Stimulated activated CD8-positive, alpha-beta memory T cell treated with anti-CD3 and anti-CD28 coated beads, Interleukin-15, amount 100 ng/mL, for 4 hours (primary cell): ENCODE measurements at places on chromosomes 4 and X.

GRCh38 chr4:41072021-41072777, 142.1 kb downstream of the APBB2 start:
- DNase-seq: no peak

DNA sequence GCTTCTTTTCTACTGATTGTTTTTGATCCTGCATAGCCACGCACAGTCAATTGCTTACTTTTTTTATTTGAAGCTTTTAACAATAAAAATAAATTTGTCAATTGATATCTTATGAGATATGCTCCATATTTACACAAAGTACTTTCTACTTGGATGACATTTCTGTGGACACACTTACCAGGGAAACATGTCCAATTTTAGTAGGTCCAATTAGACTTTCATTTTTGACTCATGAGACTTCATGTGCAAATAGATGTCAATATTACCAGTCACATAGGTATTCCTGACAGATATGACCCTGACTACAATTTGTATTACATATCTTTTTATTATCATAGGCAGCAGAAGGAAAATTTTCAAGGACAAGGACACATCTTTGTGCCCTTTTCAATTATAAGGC, 219.9 kb upstream of the ANKRD50 start:
- no peak for DNase-seq

DNA sequence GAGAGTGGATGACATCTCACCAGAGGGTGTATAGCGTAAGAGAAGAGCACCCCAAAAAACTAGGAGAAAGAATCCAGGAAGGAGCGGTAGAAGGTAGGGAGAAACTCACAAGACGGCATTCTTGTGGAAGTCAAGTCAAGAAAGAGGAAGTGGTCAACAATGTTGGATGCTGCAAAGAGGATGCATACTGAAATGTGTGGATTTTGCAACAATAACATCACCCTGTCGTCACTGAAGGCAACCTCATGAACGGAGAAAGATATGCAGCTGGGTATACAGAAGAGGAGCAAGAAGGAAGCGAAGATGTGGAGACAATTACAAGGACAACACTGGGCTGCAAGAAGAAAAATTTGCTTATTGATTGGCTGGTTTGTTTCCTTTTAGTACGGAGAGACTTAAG, 11.4 kb upstream of the TAPT1 start:
- DNase-seq: no peak

DNA sequence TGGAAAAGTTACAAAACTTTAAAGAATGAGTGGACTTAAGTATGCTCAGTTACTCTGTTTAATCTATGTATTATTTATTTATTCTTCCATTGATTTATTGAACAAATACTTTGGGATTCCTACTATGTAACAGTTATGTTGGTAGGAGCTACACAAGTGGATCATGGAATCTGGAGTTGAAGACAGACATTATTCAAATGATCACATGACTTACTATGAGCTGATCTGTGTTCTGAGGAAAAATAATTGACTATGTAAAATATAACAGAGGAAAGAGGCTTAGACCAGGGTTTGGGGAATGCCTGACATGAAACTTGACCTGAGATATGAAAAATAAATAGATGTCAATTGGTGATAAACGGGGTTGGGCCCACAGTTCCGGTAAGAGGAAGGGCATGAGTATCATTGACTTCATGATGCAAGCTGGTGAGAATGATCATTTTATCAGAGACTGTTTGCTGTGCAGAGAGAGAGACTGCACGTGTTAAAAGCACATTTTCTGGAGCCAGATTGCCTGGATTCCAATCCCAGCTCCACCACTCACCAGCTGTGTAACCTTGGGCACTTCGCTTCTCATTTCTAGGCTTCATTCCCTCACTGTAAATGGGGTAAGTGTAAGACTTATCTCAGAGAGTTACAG, 179.0 kb downstream of the SPCS3 start:
- no peak for DNase-seq

- DNase-seq: no peak
These were observed 48.5 kb upstream of the HDAC8 start for GRCh38 chrX:72621163-72621562.

- no peak for DNase-seq
These were observed 44.7 kb downstream of the USO1 start for GRCh38 chr4:75769036-75769435.

DNA sequence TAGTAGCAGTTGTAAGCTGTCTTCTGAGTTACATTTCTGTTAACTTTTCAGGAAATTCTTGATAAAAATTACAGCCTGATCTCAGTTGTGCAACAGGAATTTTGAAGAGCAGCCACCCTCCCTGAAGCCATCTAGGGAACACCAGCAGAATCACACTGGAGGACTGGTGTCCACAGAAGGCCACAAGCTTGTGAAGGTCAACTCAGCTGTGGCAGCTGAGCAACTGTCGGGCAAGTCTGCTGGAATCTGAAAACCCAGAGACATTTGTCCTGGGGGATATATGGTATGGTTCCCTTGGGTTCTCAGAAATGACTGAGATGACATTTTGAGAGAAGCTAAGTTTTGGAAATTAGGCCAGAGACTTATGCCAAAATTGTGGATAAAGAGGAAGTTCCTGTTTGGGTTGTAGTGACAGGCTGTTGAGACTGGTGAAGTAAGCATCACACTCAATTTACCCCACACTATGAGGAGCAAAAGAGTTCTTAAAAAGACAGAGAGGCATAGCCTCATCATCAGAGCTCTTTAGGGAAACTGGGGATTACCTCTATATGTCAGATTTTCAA, 78.1 kb upstream of the TNIP3 start:
- DNase-seq: no peak

DNA sequence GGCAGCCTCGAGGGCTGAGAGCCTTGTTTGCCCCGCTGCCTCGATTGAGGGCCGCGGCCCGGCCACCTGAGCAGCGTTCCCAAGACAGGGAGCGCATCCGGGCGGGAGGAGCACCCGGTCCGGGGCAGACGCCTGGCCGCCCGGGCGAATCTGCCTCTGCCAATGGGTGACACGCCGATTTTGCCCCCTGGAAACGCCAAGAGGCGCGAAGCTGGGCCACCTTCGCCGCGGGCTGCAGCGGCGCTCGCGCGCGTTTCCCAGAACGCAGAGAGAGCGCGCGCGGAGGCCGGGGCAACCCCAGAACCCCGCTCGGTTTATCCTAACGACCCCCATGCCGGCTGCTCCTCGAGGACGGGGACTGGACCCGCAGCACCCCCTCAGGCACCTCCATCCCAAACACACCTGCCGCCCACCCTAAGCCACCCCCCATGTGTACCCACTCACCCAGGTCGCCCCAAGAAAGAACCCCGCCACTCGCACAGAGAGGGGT, 575 bp downstream of the MAP7D2 start:
- no peak for DNase-seq

DNA sequence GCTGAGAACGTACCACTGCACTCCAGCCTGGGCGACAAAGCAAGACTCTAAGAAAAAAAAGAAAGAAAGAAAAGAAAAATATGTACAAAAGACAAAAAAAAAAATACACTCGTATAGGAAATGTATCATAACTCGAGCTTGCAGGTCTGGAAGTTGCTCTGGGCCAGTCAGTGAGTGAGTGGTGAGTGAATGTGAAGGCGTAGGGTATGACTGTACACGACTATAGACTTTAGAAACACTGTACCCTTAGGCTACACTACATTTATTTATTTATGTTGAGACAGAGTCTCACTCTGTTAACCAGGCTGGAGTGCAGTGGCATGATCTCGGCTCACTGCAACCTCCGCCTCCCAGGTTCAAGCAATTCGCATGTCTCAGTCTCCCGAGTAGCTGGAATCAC, 29.4 kb downstream of the EVC2 start:
- DNase-seq: no peak

DNA sequence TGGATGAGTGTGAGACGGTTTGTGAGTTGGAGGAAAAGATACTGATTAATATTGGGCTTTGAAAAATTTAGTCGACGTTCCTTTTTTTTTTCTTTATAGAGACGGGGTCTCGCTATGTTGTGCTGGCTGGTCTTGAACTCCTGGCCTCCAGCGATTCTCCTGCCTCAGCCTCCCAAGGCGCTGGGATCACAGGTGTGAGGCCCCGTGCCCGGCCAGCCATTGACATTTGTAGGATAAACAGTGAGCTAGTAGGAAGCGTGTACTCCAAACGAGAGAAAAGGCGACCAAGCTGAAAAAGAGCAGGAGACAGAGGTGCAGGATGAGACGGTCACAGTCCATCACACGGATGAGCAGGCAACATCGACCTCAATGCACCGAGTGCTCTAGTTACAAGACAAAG, 19.4 kb downstream of the PPP2R3B start:
- DNase-seq: no peak

DNA sequence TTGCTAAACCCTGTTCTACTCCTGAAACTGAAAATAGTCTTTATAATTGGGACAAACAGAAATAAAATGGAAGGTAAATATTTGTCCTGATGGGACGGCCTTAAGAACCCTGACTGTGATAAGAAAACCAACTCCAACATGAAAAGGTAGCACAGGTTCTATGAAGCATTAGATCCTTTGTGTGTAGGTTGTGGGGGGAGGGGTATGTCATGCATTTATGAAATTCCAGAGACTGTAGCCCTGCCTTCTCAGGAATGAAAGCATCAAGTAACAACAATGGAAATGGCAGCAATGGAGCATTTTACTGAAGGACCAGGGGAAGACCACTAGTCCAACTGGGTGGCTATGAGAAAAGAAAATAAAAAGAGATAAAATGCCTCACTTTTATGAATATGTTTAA, 23.9 kb downstream of the CXXC4 start:
- DNase-seq: no peak

- DNase-seq: no peak
These were observed 18.0 kb downstream of the FAM9A start for GRCh38 chrX:8783097-8783713.

DNA sequence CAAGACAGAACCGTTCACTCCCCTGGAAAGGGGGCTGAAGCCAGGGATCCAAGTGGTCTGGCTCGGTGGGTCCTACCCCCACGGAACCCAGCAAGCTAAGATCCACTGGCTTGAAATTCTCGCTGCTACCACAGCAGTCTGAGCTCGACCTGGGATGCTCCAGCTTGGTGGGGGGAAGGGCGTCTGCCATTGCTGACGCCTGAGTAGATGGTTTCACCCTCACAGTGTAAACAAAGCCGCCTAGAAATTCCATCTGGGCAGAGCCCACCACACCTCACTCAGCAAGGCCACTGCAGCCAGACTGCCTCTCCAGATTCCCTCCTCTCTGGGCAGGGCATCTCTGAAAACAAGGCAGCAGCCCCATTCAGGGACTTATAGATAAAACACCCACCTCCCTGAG, 13.4 kb upstream of the PBDC1 start:
- no peak for DNase-seq

GRCh38 chr4:62618042-62618441, 1417.9 kb downstream of the ADGRL3 start:
- no peak for DNase-seq

DNA sequence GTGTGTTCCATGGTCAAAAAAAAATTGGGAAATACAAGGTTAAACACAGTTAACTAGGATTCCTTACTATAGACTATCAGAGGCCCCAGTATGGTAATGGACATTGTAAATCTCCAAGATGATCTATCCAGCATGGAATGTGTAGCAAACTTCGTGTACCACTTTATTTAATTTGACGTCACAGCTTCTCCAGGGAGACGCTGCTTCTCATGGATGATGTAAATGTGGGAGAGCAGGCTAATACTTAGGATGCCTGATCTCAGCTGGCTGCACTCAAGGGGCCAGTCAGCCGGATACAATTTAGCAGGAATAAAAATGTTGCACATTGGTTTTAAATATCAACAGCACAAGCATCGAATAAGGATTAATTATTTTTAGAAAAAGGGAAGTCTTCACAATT, 111.7 kb upstream of the HPF1 start:
- no peak for DNase-seq

DNA sequence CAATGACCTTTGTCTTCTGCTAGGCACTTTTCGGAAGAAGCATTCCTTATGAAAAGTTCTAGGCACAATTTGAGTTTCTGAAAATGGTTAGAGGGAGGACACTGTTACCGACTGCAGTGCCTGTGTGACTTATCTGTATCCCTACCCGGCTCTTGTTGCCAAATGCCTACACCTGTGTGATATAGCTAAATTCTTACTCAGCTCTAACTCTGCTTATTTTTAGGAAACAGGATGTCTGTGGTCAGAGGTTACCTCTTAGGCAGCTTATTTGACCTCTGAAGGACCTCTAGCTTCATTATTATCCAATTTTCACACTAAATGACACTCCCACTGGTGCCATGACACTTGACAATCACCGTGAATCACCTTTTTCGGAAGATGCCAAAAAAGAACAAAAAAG, 561.1 kb upstream of the SMIM31 start:
- no peak for DNase-seq

GRCh38 chr4:2712261-2712842, 43.8 kb downstream of the TNIP2 start:
- no peak for DNase-seq

DNA sequence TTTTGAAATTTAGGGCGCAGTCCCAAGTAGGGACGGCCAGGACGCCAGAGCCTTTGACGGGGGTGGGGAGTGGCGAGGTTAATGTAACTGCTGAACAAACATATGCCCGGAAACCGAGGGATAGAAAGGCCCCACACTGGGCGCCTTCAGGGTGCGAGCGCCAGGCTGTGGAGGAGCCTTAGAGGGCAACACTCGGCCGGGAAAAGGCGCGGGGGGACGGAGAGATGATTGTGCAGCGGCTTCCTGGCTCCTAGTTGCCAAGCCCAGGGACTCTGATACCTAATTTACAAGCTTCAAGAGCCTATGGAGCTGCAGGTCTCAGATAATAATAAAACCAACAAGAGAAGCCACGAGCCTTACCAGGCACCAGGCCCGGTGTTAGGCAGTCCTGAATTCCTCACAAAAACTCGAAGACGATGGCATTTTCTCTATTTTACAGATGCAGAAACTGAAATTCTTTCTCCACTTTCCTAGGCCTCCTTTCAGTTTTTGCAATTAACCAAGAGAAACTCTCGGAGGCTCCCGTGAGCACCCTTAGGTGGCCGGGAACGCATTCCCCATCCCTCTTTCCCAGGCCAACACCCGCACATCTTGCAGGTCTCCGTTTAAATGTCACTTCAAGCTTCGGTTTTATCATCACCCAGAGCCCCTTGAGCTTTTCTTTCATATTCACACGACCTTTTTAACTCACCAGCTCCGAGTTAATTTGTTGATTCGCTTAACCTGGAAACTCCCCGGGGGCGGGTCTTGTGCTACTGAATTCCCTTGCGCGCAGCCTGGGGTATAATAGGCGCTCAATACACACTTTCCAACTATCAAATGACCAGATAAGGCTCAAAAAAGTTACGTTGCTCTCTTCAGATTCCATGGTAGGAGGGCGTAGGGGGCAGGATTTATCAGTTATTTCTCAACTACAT, 6.4 kb upstream of the GSX2 start:
- no peak for DNase-seq
